ENCODE measurements at places on chromosomes 6 and 20.

DNA sequence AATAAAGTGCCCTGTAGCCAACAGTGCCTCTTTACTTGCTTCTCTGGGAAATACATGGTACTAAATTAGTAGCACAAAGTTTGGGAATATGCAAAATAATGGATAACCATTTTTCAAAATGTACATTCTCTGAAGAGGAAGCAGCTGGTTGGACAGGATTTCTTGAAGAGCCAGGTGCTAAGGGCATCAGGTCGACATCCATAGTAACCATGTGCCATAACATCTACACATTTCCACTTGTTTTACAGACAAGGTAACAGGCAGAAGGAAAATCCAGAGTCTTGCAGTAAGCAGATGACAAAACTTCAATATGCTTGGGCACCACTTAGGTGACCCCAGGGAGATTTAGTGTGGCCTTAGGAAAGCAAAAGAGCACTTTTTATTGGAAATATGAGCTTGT is 36.5 kb upstream of the SMIM28 start:
- no peak for DNase-seq

- DNase-seq, result no peak
Measured at GRCh38 chr6:109241199-109241598, 141.1 kb downstream of the CD164 start.

- no peak for DNase-seq
Measured at GRCh38 chr6:148538261-148539190, 195.9 kb downstream of the SASH1 start.

- DNase-seq, result no peak
Measured at GRCh38 chr6:122143813-122144601, 255.4 kb upstream of the HSF2 start.

DNA sequence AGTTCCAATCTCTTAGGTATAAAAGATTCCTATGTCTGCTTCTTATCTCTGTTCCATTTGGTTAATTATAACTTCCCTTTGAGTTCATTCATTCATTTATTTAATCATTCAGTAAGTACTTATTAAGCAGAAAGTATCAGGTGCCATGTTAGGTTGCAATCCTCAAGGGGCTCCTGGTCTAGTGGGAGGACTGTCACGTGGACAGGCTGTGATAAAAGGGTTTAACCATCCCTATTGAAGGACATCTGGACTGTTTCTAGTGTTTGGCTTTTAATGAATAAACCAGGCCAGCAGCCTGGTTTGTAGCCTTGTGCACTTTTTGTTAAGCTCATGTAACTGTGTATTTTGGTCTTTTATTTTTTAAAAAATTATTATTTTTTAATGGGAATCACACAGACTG is 162.1 kb upstream of the OGFRL1 start:
- no peak for DNase-seq

DNA sequence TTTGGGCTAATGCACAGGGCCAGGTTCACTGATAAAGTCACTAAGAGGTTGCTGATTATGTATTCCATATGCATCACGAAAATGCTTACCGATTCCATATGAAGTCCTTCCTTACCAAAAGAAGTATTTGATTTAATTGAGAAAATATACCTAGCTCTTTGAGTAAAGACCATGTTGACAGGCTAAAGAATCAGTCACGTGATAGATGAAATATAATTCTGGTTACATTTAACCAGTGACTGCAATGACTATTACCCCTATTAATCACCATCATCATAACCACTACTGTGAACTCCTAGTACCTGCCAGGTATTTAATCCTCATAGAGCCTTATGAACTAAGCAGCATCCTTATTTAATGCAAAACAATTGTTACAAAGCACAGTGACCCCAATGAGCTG is 110.1 kb downstream of the HIVEP2 start:
- no peak for DNase-seq

DNA sequence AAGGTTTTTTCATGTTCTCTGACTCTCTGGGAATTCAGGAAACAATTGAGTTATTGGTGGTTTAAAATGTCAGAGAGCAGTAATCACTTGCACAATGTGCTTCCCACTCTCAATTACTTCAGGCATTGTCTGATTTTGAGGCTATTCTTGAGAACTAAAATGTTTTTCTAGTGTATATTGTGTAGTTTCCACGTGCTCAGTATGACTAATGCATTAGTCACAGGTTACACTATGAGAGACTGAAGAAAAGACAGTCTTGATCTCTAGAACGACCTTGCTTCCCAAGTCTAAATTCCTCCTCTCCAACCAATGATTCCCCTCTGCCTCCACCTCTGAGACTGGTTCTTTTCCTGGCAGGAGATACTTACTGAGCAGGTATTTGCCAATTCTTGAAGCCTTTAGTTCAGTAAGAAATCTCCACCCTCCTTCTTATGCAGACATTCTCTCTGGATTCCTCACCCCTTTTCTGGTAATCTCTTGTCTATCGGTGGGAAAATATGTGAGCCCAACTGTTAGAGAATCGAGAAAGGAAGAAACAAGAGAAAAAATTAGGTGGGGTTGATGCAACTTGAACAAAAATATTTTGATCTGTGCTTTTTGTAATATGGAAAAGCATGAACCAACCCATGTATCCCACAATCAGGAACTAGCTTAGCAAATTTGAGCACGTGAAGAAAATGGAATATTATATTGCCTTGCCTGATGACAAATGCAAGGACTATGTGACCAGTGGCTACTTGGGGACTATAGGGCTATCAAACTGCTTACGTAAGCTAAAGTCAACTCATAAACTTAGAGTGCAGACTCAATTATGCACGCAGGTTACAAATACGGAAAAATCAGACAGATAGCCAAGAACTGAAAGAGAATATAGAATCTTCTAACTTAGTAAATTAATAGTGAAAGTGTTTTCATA is 61.1 kb upstream of the SLC22A16 start:
- no peak for DNase-seq

- no peak for DNase-seq
Measured at GRCh38 chr20:11686820-11687543, 230.7 kb upstream of the BTBD3 start.

DNA sequence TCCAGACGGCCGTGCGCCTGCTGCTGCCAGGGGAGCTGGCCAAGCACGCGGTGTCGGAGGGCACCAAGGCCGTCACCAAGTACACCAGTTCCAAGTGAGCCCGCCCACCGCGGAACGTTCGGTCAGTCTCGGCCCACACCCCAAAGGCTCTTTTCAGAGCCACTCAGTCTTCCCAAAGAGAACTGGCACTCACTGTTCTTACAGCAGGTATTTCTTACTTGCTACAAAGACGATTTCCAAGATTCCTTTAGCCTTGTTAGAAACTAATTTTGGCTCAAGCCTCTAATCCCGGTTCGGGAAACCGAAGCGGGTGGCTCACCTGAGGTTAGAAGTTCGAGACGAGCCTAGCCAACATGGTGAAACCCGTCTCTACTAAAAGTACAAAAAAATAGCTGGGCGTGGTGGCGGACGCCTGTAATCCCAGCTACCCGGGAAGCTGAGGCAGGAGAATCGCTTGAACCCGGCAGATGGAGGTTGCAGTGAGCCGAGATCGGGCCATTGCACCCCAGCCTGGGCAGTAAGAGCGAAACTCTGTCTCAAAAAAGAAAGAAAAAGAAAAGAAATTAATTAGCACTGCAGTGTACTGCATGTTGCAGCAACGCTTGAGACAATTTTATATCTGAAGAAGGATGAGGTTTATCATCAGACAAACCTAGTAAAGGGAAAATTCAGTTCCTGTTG is 73.1 kb downstream of the OR2B2 start:
- DNase-seq, result no peak

GRCh38 chr6:37565267-37566110 is 65.8 kb upstream of the CCDC167 start:
- DNase-seq, result no peak

- no peak for DNase-seq
Measured at GRCh38 chr6:11197175-11197536, 35.3 kb downstream of the NEDD9 start.

DNA sequence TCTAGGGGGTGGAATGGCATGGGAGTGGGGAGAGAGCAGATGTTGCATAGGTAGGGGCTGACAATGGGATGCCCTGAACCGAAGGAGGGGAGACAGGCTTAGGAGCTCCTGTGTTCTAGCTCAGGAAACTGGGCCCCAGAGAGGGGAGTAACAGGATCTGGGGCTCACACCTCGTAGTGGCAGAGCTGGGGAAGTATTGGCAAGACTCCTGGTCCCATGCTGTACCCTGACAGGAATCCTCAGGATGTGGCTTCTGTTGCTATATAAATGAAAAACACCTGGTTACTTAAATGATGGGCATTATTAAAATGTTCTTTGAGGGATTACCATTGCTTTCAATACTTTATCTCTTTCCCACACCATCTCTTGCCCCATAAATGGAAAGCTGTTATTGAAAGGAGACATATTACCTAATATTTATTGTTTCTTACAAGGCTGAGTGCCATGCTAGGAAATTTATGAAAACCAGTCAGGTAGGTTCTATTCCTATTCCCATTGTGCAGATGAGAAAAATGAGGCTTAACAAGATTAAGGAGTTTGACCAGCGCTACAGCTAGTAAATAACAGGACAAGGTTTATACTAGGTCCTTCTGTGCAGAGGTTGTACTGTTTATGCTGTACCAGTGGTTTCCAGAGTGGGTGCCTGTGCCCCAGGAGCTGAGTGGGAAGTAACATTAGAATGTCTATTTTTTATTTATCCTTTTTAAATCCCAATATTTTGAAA is 35.3 kb upstream of the TCP11 start:
- DNase-seq, result no peak

- peak; percentile 4 for DNase-seq
Measured at GRCh38 chr6:97669191-97670031, 386.4 kb upstream of the MMS22L start.

- DNase-seq, result no peak
Measured at GRCh38 chr6:31900917-31901414, 920 bp downstream of the ZBTB12 start.

- no peak for DNase-seq
Measured at GRCh38 chr20:25009218-25010145, 16.9 kb upstream of the APMAP start.

DNA sequence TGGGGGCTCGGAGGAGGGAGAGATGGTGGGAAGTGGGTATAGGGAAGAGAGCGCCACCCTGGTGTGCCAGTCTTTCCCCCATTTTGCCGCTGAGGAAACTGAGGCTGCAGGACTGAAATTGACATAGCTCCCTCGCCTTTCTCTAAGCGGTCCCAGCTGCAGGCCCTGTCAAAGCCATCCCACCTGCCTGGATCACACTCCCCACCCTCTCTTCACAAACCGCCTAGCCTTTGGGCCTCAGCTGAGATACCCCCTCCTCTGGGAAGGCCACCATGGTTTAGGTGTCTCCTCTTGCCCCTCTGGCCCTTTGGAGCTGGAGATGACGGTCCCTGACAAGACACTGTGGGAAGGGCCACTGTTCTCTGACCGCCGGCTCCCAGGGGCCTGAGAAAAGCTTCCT is 16.9 kb downstream of the SRC start:
- DNase-seq, result no peak

DNA sequence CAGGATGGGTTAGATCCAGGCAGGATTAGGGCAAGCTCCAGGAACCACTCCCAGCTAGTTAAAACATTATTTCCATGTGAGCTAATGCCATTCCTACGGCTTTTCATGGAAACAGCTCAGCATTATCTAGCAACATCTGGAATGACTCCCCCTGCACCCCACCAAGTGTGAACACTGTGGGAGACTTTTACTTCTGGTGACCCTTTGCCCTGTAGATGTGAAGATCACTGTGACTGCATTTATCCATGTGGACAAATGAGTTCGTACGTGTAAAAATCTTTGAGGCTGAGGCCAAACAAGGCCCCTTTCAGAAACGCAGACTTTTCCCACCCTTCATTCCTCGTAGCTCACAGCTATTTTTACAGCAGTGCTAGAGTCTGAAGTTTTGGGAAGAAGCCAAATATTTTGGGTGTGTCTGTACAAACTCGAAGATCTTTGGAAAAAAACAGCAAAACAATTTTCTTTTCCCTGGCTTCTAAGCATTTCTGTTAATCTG is 221.8 kb upstream of the SOX4 start:
- no peak for DNase-seq

GRCh38 chr20:35739294-35740163 is 2.5 kb downstream of the RBM39 start:
- DNase-seq, result no peak

DNA sequence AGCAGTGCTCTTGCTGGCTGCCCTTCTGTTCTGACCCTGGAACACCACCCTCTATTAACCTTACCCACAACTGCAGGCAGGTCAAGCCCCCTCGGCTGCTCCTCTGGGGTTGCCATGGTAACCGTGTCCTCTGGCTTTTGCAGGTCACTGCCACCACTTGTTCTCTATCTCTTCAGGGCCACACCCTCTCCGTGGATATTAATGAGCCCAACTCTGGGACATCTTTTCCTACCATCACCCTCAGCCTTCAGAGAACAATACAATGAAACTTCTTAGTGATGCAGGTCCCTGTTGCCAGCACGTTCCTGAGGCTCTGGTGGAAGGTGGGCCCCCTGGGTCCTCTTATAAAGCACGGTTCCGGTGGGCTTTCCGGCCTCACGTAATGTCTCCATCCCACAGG is 30.8 kb upstream of the MICB start:
- DNase-seq, result no peak

DNA sequence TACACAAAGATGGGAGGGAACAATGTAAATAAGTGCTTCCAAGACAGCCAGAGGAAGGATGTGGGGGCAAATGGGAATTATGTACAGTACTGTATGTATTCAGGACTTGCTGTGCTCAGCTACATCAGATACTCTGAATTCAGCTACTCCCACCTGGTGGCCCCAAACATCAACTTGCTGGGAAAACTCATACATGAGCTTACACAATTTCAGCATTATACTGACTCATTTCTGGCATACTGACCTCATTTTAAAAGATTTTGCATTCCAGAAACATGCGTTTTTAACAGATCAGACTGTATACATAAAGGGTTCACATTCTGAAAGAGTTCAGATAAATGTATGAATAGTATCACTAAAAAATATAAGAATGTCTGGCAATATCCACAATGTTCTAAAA is 59.7 kb downstream of the GPX5 start:
- DNase-seq, result no peak

- peak; percentile 15 for DNase-seq
Measured at GRCh38 chr20:58634521-58635278, 16.4 kb upstream of the STX16 start.

Measured in CD4-positive, alpha-beta T cell treated with Interferon gamma for 1 hour (primary cell).